ENCODE measurements at places on chromosomes 5 and 9. TPM values are rescaled to one million over a fixed set of nuclear protein-coding genes. Genes with fewer than 3 reads are reported as not detected.

DNA sequence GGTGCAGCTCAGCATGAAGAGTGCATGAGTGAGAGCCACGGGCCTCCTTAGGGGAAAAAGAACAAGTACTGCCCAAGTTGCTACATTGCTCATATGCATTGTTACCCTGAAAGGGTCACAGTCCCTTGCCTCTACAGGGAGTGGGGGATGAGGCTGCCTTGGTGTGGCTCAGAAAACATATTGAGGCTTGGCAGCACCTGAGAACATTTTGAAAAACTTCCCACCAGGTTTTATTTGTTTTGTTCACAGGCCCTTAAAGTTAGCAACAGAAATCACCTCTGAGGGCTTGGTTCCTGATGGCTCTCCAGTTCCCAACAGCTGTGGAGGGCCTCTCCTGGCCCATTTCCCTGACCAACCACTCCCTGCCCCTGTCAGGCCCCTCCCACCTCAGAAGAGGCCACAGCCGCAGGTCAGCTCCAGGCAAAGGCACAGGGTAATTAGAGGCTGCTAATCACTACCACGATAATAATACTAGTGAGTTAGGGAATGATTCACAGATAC lies 90.7 kb upstream of the ADRA1B start:
- DNase-seq: no peak

DNA sequence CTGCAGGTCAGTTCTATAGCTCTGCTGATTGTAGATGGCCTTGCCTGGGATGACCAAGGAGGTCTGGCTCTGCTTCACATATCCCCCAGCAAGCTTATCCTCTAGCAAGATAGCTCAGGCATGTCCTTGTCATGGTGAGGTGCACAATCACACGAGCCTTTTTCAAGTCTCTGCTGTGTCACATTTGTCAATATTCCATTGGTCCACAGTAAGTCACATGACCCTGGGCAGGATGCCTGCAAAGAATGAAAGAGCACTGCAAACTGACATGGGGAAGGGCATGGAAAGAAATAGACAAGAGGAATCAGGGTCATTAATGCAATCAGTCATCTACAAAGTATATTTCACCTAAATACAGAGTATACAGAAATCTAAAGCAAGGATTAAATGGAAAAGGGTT lies 142.0 kb downstream of the RORB start:
- DNase-seq: no peak

DNA sequence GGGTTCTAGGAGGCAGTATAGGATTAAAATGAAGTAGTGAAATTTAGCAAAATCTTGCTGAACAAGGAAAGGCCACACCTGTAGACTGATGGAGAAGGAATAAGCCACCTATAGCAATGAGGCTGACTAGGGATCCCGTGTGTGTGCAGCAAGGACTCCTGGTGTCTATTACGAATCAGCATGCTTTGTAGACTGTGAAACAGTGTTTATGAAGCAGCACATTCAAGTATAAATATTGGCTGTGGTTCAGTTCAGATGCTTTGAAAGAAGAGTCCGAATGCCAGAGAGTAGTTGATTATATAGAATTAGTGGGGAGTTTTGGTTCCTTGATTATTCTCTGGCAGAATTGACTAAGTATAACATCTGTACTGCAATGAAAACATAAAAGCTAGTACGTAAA lies 41.8 kb downstream of the CAST start:
- DNase-seq: no peak

GRCh38 chr9:125121146-125121545 lies 22.2 kb downstream of the SCAI start:
- DNase-seq: no peak

- peak; percentile 56 for DNase-seq
Measured at GRCh38 chr9:134635351-134636148, 6.1 kb upstream of the COL5A1 start.

DNA sequence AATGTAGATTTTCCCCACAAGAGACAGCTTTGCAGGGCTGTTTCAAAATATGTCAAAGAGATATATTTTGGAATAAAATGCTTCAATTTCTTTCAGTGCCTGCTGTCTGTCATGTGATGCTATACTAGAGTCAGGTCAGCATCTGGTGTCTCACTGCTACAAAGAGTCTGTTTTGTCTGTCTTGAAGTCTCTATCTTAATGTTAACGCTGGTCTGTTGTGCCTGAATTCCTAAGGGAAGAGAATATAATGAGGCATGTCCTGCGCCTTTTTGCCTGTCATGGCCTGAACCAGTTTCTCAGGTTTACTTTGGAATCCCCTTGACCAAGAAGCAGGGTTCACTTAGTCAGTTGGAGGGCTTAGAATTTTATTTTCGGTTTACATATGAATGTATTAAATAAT lies 176.4 kb downstream of the PDZD2 start:
- DNase-seq: no peak

GRCh38 chr5:133367984-133368383 lies 244.4 kb downstream of the FSTL4 start:
- no peak for DNase-seq

DNA sequence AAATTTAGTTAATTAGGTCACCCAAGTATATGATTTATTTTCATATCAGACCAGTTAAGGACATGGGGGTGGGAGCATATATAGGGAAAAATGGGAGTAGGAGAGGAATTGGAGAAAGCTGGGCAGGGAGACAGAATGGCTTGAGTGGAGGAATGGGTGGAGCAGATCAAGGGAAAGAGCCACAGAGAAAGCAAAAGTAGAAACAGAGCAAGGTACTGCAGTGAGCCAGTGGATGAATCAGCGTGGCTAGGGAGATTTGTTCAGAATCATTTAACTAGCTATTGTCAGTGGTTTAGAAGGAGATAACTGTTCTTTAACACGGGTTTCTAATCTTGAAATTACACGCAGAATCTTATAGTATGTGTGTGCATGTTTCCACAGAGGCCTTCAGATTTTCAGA lies 37.4 kb downstream of the SNX24 start:
- DNase-seq: no peak

DNA sequence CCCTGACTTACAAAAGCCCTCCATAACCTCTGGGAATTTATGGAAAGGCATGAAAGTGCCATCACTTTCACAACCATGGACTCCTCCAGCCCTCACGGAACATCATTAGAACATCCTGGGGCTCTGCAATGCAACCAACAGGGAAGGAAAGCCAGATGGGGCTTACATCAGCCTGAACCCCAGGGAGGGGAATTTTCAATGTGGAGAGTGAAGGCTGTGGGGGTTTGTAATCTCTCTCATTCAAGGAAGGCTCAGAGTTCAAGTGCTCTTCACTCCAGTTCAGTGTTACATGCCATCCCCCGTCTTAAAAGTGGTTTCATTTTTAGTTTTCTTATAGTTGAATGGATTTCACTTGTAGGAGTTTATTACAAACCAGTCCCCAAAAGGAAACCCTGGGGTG lies 5.7 kb downstream of the SPRY4 start:
- DNase-seq: no peak

DNA sequence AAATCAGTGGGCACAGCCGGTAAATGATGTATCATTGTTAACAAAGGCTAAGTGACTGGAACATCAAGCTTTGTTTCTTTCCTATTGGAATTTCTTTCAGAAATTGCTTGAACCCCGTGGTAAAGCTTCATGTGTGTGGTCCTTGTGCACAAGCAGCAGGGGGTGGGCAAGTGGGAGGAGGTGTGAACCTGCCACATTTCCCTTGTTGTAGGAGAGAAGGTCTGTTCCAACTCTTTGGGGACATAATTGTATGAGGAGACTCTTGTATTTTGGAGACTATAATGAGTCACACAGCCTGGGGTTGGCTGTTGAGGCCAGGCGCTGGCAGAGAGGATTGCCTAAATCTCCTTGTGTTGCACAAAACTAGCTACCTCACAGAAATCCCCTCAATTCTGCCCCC lies 620.5 kb downstream of the IRX1 start:
- no peak for DNase-seq

DNA sequence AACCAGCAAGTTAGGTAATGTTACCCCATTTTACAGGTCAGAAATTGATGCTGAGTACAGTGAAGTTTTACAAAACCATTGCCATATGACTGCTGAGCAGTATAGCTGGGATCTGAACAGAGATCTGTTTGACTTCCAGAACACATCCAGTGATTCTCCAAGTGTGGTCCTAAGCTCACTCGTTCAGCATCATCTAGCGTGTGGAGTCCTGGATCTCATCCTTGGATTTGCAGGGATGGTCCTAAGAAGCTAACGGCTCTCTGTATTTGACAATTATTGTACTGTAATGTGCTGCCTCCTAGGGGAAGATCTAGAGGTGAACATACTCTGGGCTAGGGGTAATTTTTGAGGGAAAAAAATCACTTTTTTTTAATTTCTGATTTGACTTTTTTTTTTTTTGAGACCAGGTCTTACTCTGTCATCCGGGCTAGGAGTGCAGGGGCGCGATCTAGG lies 1.4 kb downstream of the SLC26A2 start:
- no peak for DNase-seq

GRCh38 chr5:178532236-178532635 lies 58.0 kb downstream of the COL23A1 start:
- no peak for DNase-seq

GRCh38 chr9:120386390-120387131 lies 193.4 kb downstream of the CDK5RAP2 start:
- DNase-seq: no peak

GRCh38 chr5:127746756-127747155 lies 43.6 kb downstream of the CCDC192 start:
- no peak for DNase-seq

GRCh38 chr9:124800306-124801259 lies 23.6 kb downstream of the OLFML2A start:
- no peak for DNase-seq

GRCh38 chr9:20904995-20905394 lies 126.4 kb downstream of the HACD4 start:
- DNase-seq: no peak

GRCh38 chr9:92714787-92715487 lies 45.0 kb upstream of the IPPK start:
- peak; percentile 76 for DNase-seq

- no peak for DNase-seq
Measured at GRCh38 chr9:19481971-19482404, 73.2 kb downstream of the ACER2 start.

- DNase-seq: no peak
Measured at GRCh38 chr5:40258222-40258621, 421.5 kb upstream of the PTGER4 start.

DNA sequence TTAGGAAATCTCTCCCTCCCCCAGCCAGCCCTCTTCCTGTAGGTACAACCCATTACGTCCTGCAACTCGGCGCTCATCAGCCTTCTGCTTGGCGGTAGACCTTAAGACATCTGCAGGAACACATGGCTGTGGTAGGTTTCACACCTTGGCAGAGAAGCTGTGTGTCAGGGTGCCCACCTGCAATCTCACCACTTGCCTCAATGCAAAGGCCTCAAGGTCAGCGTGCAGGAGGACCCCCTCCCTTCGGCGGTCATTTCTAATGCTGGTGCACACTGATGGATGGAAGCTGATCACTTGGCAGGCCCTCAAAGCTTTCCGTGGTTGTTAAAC lies 67.3 kb downstream of the CRB2 start:
- DNase-seq: peak; percentile 13

- DNase-seq: no peak
Measured at GRCh38 chr5:142145106-142145900, 36.7 kb downstream of the NDFIP1 start.

- DNase-seq: no peak
Measured at GRCh38 chr5:163478126-163478981, 17.9 kb downstream of the HMMR start.

- no peak for DNase-seq
Measured at GRCh38 chr5:2739360-2740050, 12.0 kb downstream of the IRX2 start.

GRCh38 chr5:72130351-72130761 lies 23.1 kb downstream of the MAP1B start:
- no peak for DNase-seq

- no peak for DNase-seq
Measured at GRCh38 chr5:68557162-68557936, 341.8 kb downstream of the PIK3R1 start.

DNA sequence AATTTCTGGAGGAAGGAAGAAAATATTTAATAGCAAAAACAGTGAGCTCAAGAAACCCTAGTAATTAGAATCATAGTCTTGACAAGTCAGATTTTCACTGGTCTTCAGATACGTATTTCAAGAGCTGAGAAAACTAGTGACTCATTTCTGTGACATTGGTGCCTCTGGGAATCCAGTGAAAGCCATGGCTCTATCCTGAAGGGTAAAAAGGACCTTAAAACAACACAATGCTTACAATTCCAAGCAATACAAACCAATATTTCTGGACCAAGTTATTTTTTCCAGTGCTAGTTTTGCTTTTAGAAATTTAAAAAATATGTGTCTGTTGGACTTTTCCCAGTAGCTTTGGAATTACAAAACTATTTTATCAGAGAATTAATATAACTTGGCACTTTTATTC lies 140.3 kb downstream of the LPAR1 start:
- DNase-seq: no peak

- DNase-seq: no peak
Measured at GRCh38 chr9:137082222-137082924, 4.4 kb upstream of the MAN1B1 start.

GRCh38 chr9:129586685-129587084 lies 34.2 kb downstream of the C9orf50 start:
- DNase-seq: no peak

DNA sequence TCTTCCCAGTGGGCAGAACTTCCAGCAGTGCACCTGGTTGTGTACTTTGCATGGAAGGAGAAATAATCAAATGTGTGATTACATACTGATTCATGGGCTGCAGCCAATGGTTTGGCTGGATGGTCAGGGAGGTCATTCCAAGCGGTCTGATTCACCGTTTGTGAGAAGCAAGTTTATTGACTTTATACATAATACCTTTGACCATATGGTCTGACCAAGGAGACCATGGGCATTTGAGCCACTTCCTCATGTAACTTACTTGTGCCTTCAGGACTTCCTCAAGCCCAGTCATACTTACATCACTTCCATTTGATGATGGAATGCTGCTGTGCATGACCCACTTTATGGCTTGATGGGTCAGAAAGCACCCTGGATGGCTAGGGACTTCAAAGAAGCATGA lies 41.1 kb downstream of the DAP start:
- DNase-seq: no peak

- DNase-seq: no peak
Measured at GRCh38 chr9:21516796-21517195, 34.7 kb upstream of the IFNE start.

GRCh38 chr9:81893929-81894328 lies 34.3 kb upstream of the SPATA31D4 start:
- no peak for DNase-seq

- no peak for DNase-seq
Measured at GRCh38 chr5:59099270-59099994, 516.6 kb downstream of the RAB3C start.

- DNase-seq: no peak
Measured at GRCh38 chr9:137199411-137200121, 975 bp downstream of the TPRN start.

- no peak for DNase-seq
Measured at GRCh38 chr5:110769000-110769681, 30.3 kb downstream of the SLC25A46 start.

ZBTB5 gene
- 11.4 TPM for total RNA-seq

FLT4 gene
- 13.7 TPM for total RNA-seq

PPP1R26 gene
- 11.4 TPM for total RNA-seq

SPTLC1 gene
- total RNA-seq: 48.1 TPM

GLRA1 gene
- not detected for total RNA-seq

ENTREP1 gene
- total RNA-seq: 2.8 TPM

RMRP gene
- 14,949 TPM for total RNA-seq

SPATA24 gene
- total RNA-seq: 3.1 TPM

IL3 gene
- total RNA-seq: not detected

MARCHF11 gene
- not detected for total RNA-seq

ACOT12 gene
- 0.18 TPM for total RNA-seq

PCDHGA10 gene
- 11.4 TPM for total RNA-seq

AGXT2 gene
- not detected for total RNA-seq

MEGF10 gene
- 0.52 TPM for total RNA-seq

TTC23L gene
- 0.62 TPM for total RNA-seq

FOXD4L4 gene
- 0.36 TPM for total RNA-seq
